ENCODE measurements at places on chromosomes 16 and 17.

- DNase-seq, result no peak
These were observed 69.3 kb downstream of the ABCC1 start for GRCh38 chr16:16018705-16019104.

- DNase-seq, result no peak
These were observed 15.7 kb downstream of the IGFBP4 start for GRCh38 chr17:40458851-40459482.

DNA sequence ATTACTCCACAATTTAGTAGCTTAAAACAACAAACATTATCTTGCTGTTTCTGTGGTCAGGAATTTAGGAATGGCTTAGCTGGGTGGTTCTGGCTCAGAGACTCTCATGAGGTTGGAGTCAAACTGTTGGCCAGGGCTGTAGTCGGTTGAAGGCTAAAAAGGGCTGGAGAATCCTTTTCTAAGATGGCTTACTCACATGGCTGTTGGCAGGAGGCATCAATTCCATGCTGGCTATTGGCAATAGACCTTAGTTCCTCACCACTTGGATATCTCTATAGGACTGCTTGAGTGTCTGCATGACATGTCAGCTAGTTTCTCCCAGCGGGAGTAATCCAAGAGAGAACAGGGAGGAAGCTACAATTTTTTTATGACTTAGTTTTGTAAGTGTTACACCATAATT is 6.6 kb upstream of the EFCAB13 start:
- no peak for DNase-seq

- no peak for DNase-seq
These were observed 20.0 kb upstream of the RNF135 start for GRCh38 chr17:30950669-30951399.

- no peak for DNase-seq
These were observed 7.4 kb downstream of the GLIS2 start for GRCh38 chr16:4323071-4323844.

GRCh38 chr16:14172200-14172809 is 101.2 kb downstream of the MRTFB start:
- no peak for DNase-seq

DNA sequence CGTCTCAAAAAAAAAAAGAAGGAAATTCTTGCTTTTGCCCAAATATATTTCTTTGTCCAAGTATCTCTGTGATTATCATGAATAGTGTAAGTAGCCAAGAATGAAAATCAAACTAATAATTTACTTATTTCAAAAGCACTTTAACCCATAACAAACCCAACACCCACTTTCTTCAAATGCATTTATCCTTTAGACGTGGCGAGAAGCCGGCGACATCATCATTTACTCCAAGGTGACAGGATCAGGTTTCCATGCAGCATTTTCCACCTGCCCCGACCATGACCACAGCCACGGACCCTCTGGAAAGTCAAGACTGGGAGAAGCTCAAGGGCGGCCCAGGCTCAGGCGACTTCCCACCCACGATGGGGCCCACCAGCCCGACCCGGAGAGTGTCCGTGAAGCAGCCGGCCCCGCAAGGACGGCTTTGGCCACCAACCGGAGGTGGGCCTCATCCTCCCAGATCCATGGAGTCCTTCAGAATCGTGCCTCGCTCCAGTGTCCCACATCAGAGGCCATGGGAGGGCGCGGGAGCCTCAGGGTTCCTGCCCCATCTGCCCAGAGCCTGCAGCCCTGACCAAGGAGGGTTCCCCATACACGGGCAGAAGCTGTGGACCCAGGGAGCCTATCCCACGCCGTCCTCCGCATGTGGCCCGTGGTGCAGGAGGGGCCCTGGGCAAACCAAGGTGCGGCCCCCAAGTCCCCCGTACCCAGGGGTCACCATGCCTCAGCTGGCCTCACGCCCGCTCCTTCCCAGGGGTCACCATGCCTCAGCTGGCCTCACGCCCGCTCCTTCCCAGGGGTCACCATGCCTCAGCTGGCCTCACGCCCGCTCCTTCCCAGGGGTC is 18.7 kb downstream of the UTS2R start:
- DNase-seq, result no peak

- peak; percentile 9 for DNase-seq
These were observed 11.4 kb upstream of the AURKB start for GRCh38 chr17:8221663-8222379.

GRCh38 chr17:38361694-38362465 is 10.2 kb downstream of the SOCS7 start:
- no peak for DNase-seq

- no peak for DNase-seq
These were observed at the start of gene MYH2 for GRCh38 chr17:10549096-10549842. MYH2 (minus strand) TSS chr17:10549658; CDS start chr17:10547920, 1,738 bp downstream.

DNA sequence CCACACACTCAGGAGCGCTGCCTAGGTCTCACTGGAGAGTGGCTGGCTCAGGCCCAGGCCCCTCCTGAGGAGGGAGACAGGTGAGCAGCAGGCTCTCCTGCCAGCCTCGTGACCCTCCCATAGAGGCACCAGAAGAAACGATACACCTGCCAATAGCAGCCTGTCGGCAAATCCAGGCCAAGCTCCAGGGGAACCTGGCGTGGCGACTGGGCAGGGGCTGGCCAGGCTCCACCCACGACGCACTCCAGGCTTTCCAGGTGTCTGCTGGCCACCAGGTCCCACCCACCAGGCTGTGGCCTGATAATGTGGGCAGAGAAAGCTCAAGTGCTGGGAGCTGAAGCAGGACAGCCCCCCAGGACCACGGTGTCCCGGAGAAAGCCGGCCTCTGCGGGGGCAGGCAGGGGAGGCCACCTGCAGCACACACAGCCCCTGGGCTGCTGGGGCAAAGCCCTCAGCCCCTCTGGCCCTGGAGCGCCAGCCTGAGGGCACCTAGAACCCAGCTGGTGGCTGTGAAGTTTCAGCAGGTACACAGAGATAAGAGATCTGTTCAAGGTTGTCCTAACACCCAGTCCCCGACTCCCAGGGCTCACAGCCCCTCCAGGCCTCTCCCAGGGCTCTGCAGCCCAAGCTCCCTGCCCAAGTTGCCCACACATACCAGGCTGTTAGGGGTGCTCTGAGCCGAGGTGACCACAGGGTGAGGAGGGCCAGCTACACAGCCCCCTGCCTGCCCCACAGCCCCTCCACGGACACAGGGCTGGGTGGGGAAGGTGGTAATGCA is 2.4 kb downstream of the PGAP6 start:
- DNase-seq, result peak; percentile 42

DNA sequence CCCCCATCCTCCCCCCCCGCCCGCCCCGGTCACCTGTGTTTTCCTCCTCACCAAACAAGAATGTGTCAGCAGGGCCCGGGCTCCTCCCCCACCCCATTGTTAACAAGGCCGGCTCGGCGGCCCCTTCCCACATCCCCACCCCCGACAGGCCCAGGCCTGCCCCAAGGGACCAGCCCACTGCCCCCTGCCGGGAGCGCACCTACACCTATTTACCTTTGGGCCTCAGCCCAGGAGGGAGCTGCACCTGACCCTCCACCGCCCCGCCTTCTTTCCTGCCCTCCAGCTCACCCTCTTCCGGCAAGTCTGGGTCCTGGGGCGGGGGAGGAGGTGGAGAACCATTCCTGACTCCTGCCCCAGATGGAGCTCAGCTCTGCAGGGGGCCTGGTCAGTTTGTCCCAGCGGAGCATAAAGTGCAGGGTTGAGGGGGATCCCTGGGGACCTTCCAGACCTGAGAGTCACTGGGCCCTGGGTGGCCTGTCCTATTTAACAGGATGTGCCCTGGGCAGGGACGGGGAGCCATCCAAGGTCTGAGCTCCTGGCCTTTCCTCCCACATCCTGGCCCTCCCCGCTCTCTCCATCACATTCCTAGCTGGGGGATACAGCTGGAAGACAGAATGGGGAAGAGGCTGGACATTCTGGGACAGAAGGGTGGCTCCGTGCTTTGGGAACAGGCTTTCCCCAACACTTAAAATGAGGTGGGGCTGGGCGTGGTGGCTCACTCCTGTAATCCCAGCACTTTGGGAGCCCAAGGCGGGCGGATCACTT is 8.3 kb downstream of the FOXJ1 start:
- peak; percentile 56 for DNase-seq

GRCh38 chr17:37698911-37699255 is 46.0 kb downstream of the HNF1B start:
- DNase-seq, result no peak

DNA sequence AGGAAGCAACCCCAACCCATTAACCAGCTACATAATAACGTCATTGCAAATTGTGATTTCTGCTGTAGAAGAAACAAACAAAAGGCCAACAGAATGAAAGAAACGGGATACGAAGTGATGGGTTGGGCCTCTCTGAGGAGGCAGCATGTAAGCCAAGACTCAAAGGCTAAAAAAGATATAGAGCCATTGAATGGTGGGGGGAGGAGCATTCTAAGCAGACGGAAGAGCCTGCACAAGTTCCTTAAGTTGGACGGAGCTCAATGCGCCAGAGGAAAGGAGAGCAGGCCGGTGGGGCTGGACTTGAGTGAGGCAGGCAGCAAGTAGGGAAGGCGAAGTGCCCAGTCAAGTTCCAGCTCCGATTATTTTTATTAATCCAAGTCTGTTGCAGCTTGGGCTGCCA is 160.3 kb downstream of the SHISA9 start:
- no peak for DNase-seq

DNA sequence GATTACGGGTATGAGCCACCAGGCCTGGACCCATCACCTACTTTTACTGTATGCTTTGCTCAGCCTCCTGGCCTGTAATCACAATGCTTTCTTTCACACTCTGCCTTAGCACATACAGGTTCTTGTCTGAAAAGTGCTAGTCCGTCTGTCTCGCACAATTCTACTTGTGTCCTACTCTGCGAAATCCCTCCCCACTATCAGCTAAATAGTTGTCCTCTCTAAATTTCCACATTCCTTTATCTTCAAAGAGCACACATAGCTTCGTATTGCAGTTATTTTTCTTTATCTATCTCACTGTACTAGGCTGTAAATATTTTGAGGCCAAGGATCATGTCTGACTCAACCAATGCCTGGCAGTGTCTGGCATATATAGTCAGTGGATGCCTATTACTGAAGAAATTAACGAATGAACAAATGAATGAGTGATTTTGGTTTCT is 38.5 kb upstream of the ETV4 start:
- no peak for DNase-seq

DNA sequence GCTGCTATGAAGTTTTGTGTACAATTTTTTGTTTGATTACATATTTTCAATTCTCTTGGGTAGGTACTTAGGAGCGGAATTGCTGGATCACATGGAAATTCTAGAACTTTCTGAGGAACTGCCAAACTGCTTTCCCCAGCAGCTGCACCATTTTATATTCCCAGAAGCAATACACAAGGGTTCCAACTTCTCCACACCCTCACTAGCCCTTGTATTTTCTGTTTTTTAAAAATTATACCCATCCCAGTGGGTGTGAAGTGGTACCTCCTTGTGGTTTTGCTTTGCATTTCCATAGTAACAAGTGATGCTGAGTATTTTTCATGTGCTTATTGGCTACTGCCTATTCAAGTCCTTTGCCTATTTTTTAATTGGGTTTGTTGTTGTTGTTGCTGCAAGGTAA is 20.9 kb downstream of the NACA2 start:
- DNase-seq, result no peak

DNA sequence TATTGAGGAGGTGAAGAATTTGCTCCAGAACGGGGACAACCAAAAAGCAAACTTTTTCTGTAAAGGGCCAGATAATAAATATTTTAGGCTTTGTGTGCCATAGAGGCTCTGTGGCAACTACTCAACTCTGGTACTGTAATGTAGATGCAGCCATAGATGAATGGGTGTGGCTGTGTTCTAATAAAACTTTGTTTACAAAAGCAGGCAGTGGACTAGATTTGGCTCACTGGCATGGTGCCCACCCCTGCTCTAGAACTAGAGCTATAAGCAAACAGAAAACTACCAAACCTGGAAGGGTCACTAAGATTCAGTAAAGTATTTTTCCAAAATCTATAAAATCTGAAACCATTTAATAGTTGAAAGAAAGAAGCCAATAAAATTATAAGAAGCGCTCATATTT is 24.6 kb upstream of the SMURF2 start:
- DNase-seq, result no peak

DNA sequence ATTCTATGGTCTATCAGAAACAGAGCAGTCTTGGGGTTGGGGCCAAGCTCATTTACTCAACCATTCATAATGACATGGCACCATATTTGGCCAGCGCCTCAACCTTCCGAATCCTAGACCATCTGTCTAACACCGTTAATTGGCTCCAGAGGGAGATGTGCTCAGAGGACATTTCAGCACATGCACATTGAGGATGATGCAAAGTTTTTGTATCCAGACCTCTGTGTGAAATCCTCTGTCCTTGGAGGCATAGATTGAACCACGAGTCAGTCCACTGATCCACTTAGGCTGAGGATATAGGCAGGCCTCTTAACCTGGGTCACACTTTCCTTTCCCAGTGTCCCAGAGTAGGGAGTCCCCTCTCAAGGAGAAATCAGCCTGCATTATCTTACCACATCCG is 85.5 kb downstream of the SHISA6 start:
- no peak for DNase-seq

- DNase-seq, result no peak
These were observed 133.4 kb upstream of the DYNLRB2 start for GRCh38 chr16:80407265-80407987.

- DNase-seq, result no peak
These were observed 587.6 kb downstream of the CDH11 start for GRCh38 chr16:64534180-64534780.

- peak; percentile 23 for DNase-seq
These were observed 5.3 kb upstream of the WIPI1 start for GRCh38 chr17:68462381-68463210.

DNA sequence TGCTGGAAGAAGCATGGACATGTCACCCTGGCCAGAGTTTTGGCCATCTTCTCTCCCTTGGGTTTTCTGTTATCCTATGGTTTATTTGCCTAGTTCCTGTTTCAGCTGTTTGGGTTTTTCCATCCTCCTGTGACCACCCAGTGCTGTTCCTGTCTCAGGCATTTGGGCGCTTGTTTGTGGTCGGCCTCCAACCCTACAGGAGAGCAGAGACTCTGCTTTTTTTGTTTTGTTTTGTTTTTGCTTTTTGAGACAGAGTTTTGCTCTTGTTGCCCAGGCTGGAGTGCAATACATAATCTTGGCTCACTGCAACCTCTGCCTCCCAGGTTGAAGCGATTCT is 3.3 kb upstream of the ZC3H7A start:
- DNase-seq, result no peak

GRCh38 chr16:27242868-27243590 is 25.5 kb downstream of the NSMCE1 start:
- DNase-seq, result no peak
